Naive B cell (primary cell): ENCODE measurements at places on chromosomes 7 and 10.

GRCh38 chr10:37488792-37489657 is 363.6 kb downstream of the ANKRD30A start:
- no peak for DNase-seq

GRCh38 chr10:125779403-125780327 is 4.0 kb upstream of the MMP21 start:
- DNase-seq = no peak

- no peak for DNase-seq
These were observed 26.7 kb upstream of the FGFR2 start for GRCh38 chr10:121624836-121625486.

GRCh38 chr7:43116451-43116850 is 4.0 kb downstream of the HECW1 start:
- no peak for DNase-seq

DNA sequence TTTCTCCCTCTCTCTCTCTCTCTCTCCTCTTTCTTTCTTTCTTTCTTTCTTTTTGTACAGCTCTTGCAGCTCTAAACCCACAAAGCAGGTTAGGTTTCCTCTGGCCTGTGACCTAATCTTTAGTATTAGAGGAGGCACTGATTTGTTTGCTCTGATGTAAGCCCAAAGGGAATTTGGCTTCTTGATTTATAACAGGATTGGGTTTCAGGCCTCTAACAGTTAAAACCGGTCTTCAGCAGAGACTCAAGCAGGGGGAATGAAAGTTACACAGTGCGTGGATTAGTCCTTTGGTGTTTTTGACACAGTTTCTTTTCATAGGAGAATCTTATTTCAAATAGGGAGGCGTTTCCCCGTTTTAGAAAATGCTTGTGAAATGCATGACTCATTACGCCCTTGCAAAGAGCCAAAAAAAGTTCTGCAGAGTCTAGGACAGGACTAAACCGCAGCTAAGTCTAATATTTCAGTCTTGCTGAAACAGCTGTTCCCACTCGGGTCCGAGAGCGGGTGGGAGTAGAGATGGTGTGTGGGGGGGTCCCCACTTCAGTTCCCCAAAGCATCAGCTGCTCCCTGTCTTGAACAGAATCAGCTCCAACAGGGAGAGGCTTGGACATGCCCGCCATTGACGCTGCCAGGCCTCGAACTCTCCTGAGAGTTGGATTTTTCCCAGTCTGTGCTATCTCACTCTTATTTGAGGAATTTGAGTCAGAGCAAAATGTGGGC is 296.5 kb upstream of the PITRM1 start:
- no peak for DNase-seq

DNA sequence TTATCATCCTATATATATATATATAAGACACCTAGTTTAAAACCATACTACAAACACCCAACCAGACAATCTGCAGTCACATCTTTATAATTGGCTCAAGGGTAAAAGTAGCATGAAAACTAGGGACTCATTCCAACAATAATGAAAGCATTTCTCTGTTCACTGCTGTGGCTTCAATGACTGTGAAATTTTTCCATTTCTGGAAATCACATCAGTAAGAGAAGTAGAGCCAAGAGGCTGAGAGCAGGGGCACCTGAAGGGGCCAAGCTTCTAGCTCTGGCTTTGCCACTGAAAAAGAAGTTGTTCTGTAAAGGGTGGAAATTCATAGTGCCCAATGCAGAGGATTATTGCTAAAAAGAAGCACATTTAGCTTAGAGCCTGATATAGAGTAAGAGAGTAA is 158.6 kb upstream of the GLI3 start:
- no peak for DNase-seq

DNA sequence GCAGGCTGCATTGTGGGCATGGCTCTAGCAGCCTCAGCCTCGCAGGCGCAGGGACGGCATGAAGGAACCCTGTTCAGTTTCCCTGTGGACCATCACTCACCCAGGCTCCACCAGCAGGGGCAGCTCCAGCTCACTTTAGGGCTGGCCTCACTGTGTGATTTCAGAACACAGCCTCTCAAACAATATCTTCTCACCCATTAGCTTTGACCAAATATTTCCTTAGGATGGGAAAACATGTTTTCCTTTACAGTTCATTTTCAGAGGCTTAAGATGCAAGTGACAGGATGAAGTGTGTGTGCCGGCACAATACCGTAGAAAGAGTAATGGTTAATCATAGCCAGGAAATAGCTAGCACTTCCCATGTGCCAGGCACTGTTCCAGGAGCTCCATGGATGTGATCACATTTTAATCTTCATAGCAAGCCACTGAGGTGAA is 58.2 kb downstream of the LANCL2 start:
- DNase-seq = no peak

DNA sequence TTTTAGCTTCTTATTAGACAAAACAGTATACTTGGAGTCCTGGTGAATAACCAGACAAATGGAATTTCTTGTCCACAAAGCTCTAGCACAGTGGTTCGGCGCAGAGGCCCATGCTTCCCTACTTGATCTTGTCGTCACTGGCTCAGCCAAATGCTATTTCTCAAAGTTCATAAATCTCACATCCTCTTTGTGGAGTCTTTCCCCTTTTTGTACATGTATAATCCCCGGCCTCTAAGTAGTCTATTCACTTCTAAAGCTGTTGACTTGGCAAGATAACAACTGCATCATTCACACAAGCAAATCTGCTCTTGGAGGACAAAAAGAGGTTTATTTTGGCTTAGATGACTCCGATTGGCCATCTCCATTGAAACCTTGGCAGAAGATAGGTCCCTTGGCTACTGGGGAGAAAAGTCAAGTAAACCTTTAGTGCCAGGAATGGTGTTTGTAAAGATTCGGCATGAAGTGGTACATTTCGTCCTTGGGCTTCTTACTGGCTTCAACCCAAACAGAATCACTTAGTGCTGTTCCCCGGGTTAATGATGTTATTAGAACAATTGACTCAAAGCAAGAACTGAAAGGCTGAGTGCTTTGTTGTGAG is 5.1 kb upstream of the AKR1E2 start:
- DNase-seq = no peak

- no peak for DNase-seq
These were observed 22.8 kb upstream of the PWWP2B start for GRCh38 chr10:132374176-132374575.

GRCh38 chr10:101032637-101033224 is 1.7 kb downstream of the SFXN3 start:
- no peak for DNase-seq

DNA sequence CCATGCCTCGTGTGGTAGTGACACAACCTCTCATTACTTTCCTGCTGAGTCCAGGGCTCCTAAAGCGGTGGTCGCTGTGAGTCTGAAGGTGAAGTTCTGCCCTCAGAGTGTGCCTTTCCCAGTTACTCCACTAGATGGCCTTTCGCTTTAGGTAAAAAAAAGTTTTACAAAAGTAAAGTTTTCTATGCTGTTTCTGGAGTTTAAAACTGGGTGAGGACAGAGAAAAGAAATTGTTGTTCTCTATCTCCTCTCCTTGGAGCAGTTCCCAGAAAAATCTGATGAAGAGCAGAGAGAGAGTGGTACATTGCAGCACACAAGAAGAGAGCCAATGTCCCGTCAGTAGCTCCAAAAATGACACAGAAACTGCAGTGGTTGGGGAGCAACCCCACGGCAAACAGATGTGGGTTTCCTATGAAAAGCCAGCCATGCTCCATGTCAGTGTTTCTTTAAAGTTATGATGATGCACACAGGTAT is 257.1 kb downstream of the GLI3 start:
- DNase-seq = no peak

DNA sequence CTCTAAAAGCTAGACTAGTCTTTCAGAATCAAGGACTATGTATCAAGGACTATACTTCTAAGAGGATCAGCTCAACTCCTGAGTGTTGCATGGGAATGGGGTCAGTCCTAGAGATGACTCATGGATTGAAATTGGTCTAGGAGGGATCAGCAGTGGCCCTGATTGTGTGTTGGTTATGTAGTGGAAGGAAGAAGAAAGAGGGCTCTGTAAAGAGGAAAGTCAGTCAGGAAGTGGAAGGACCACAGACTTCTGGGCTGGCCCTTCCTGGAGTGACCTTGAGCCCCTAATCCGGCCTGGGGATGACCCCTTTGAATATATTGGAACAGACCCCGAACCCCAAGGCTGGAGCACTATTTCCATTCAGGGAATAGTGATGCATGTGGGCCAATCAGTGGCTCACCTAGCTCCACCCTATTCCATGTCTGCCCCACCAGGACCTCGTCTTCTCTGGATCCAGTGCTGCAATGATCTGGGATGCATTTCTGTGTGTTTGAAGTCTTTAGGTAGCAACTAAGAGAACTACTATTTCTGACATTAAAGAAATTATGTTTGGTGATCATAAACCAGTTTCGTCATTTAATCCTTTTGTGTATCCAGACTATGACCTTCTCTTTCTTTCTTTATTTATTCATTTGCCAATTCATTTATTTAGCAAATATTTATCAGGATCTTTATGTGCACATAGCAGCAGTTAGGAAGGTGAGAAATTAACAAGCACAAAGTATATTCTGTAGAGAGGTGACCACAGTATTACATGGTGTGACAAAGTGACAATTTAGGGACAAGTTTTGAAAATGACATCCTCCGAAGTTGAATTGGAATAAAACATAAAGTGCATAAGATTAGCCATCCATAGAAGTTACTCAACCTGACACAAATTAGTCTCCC is 48.6 kb upstream of the KIF5B start:
- DNase-seq = no peak

- no peak for DNase-seq
These were observed 270.3 kb upstream of the HABP2 start for GRCh38 chr10:113282564-113282963.

- DNase-seq = no peak
These were observed 31.8 kb upstream of the BMPER start for GRCh38 chr7:33873518-33873917.

DNA sequence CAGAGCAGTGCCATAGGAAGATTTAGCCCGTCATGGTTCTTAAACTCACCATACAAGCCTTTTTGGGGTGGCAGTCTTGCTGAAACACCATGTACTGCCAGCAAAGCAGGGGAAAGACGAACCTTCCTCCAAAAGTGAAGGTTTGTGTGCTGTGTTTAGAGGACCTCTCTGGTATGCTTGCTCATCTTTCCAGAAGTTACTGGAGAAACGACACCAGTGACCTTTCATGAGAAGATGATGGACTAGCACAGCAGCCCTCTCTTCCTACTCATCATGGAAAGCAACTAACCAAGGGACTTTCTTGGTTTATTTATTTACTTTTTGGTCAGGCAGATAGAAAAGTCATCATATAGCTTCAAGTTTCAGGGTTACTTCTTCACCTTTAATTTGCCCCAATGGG is 247.4 kb downstream of the PTEN start:
- no peak for DNase-seq

- DNase-seq = no peak
These were observed 431.5 kb upstream of the PCDH15 start for GRCh38 chr10:55232553-55232952.

GRCh38 chr7:47614450-47614849 is 32.5 kb upstream of the TNS3 start:
- DNase-seq = no peak

DNA sequence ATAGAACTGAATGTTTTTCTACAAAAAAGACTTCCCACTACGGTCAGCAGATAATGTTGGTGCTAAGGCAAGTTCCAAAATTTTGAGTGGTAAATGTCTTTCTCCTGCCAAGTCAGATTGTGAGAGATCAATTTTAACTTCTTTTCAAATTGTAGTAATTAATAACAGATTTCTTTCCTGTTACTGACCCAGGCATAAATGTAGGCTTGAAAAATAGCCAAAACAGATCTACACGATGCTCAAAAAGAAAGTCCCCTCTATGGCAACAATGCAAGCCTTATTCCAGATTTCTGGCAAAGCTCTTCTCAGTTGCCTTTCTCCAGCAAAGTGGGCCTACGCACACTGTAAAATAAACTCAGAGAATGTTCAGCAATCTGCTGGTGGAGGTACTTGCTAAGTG is 641.0 kb upstream of the NRP1 start:
- no peak for DNase-seq

GRCh38 chr10:100554902-100555301 is 19.2 kb downstream of the HIF1AN start:
- no peak for DNase-seq

- no peak for DNase-seq
These were observed 401.2 kb downstream of the THSD7A start for GRCh38 chr7:11430841-11431240.

DNA sequence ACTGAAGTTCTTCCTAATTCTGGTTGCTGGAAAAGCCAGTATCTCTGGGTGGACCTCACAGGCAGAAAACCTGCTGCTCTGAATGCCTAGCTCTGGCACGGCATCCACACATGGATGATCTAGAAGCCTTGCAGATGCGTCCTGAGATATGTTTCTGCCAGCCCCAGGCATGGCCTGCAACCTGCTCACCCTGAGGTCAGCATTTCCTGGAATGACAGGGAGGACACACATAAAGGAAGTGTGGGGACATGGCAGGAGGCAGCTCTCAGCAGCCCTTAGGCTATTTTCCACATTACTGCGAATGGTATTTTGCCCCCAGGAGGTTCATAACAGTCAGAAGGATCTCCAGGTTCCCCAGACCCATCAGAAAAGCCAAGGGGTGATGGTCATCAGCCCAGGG is 23.2 kb downstream of the PLXNA4 start:
- no peak for DNase-seq

DNA sequence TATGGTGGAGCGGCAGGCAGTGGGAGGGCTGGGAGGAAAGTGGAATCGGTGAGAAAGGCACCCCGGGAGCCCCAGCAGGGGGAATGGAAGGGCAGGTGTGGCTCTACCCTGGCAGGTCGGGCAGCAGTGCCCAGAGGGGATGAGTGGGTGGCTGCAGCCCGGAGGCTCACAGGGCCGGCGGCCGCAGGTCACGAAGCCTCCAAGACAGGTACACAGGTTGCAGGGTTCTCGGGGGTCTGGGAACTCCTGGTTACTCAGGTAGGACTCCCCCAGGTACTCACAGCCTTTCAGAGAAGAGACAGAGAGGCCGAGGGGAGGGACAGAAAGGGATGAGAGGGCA is 21.8 kb downstream of the KCP start:
- DNase-seq = no peak

DNA sequence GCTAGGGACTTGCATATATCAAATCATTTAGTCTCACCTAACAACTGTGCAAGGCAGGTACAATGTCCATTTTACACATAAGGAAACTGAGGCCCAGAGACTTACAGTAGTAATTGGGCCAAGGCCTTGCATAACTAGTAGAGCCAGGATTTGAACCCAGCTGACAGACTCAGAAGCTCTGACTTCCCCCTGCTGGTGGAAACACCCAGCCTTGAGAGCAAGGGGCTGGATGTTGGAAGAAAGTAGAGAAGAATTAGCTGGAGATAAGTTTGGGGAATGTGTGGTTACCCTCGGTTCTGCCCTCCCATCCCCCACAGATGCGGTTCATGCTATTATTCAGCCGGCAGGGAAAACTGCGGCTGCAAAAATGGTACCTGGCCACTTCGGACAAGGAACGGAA is 2.0 kb downstream of the AP1S1 start:
- no peak for DNase-seq

DNA sequence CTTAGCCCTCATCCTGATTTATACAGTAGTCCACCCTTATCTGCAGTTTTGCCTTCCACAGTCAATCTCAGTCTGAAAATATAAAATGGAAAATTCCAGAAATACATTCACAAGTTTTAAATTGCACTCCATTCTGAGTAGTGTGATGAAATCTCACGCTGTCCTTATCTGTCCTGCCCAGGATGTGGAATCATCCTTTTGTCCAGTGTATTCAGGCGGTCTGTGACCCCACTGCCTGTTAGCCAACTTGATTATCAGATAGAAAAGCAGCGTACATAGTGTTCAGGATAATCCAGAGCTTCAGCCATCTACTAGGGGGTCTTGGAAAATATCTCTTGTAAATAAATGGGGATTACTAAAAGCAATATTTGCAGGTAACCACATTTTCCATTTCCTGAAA is 146.3 kb downstream of the MALRD1 start:
- DNase-seq = no peak
